PC-3 (cell line): ENCODE measurements at places on chromosomes 16 and 17.

GRCh38 chr16:15808071-15808470, 48.8 kb downstream of the MYH11 start:
- H3K36me3 ChIP-seq, result no peaks in the 10 kb centered on the region
- H3K27me3 ChIP-seq, result no peaks in the 10 kb centered on the region
- H3K27ac ChIP-seq, result no peak overlapping the region
- no peak for DNase-seq
- no peak overlapping the region for H3K4me3 ChIP-seq

GRCh38 chr16:14345512-14346115, 274.5 kb downstream of the MRTFB start:
- H3K4me3 ChIP-seq, result no peak overlapping the region
- H3K4me1 ChIP-seq, result no peaks in the 10 kb centered on the region
- no peak for DNase-seq
- no peaks in the 10 kb centered on the region for H3K27me3 ChIP-seq

- H3K36me3 ChIP-seq, result no peaks in the 10 kb centered on the region
- no peak overlapping the region; the same call in 1 of the 2 replicates for H3K4me3 ChIP-seq
- H3K27me3 ChIP-seq, result no peaks in the 10 kb centered on the region
- H3K4me1 ChIP-seq, result peaks cover 33% of the 10 kb centered on the region
- no peak for DNase-seq
- H3K27ac ChIP-seq, result peak overlapping the region; percentile 64
These were observed 69.0 kb upstream of the BCAR1 start for GRCh38 chr16:75320435-75320834.

GRCh38 chr17:80644536-80644935, 99.9 kb downstream of the RPTOR start:
- H3K36me3 ChIP-seq, result 0 out of 2 replicates have a peak, but pooled peaks cover 6% of the 10 kb centered on the region
- H3K4me1 ChIP-seq, result peaks cover 26% of the 10 kb centered on the region
- no peak overlapping the region for H3K27ac ChIP-seq

- H3K4me3 ChIP-seq, result no peak overlapping the region
- no peak overlapping the region for H3K27ac ChIP-seq
- H3K4me1 ChIP-seq, result no peaks in the 10 kb centered on the region
- no peaks in the 10 kb centered on the region for H3K27me3 ChIP-seq
- no peak for DNase-seq
These were observed 153.4 kb downstream of the TMEM114 start for GRCh38 chr16:8436931-8437330.

- H3K4me3 ChIP-seq, result no peak overlapping the region
- no peak overlapping the region for H3K27ac ChIP-seq
- H3K4me1 ChIP-seq, result peaks cover 5% of the 10 kb centered on the region; the same call in 1 of the 2 replicates
- no peaks in the 10 kb centered on the region for H3K36me3 ChIP-seq
- no peaks in the 10 kb centered on the region for H3K27me3 ChIP-seq
These were observed 73.0 kb downstream of the ABCC6 start for GRCh38 chr16:16150117-16150877.

GRCh38 chr16:1278477-1278876, 22.6 kb downstream of the TPSD1 start:
- no peak overlapping the region for H3K4me3 ChIP-seq
- no peaks in the 10 kb centered on the region for H3K4me1 ChIP-seq
- H3K27me3 ChIP-seq, result no peaks in the 10 kb centered on the region
- no peaks in the 10 kb centered on the region for H3K36me3 ChIP-seq
- H3K27ac ChIP-seq, result no peak overlapping the region

DNA sequence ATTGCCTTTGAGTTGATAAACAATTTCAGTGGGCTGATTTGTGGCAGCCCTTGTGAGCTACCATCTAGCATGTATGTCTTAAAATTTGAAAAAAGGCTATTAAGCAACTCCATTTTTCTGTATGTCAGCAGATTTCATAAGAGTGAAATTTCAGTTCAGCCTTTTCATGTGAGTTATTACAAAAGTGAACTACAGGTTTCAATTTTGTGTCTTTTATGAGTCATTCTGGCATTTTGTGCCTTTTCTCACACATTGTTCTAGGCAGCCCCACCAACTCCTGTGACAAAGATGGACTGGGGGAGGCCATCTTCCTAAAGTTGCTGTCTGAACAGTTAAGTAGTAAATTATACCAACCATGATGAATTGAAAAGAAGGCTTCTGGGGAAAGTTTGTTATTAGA, 52.1 kb downstream of the USP10 start:
- H3K36me3 ChIP-seq, result no peaks in the 10 kb centered on the region
- no peaks in the 10 kb centered on the region for H3K27me3 ChIP-seq
- no peak overlapping the region for H3K4me3 ChIP-seq
- peak; percentile 11 for DNase-seq
- H3K27ac ChIP-seq, result no peak overlapping the region

DNA sequence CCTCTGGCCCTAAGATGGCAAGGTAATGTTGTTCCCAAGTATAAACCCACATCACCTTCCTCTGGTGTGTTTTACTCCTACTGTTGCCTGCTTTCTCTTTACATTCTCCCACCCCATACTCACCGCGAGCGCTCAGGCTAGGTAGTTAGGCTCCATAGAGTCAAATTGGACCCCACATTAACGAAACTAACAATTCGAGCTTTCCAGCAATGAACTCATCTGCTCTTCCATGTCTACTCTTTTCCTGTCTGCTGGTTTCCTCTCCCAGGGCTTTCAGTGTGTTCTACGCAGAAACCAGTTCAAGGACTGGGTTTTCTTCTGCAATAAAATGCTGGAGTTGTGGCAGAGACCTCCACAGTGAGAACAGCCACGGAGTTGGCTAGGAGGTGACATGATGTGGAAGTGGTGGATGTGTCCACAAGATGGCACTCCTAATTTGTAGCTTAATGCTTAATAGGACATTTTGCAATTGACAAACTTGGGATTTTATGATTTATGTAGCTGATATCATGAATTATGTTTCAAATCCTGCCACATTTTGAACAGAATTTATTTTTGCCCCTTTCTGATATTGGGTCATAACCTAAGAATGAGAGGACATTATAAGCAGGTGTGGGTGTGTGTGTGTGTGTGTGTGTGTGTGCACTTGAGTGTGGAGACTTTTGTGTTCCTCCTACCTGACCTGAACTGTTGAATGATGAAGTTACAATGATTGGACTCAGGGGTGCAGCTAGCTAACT, 2.2 kb upstream of the UQCRC2 start:
- peak; percentile 47 for DNase-seq
- no peak overlapping the region for H3K27ac ChIP-seq
- no peaks in the 10 kb centered on the region; the same call in 1 of the 2 replicates for H3K36me3 ChIP-seq

GRCh38 chr17:32298721-32299579, 33.3 kb downstream of the RHBDL3 start:
- no peak overlapping the region for H3K27ac ChIP-seq
- H3K36me3 ChIP-seq, result no peaks in the 10 kb centered on the region
- no peak for DNase-seq
- H3K4me1 ChIP-seq, result no peaks in the 10 kb centered on the region
- H3K27me3 ChIP-seq, result no peaks in the 10 kb centered on the region

GRCh38 chr16:11621920-11622651, 35.4 kb upstream of the LITAF start:
- H3K4me3 ChIP-seq, result no peak overlapping the region
- no peaks in the 10 kb centered on the region for H3K27me3 ChIP-seq
- peaks cover 2% of the 10 kb centered on the region; the same call in 1 of the 2 replicates for H3K4me1 ChIP-seq
- H3K27ac ChIP-seq, result no peak overlapping the region
- no peak for DNase-seq

DNA sequence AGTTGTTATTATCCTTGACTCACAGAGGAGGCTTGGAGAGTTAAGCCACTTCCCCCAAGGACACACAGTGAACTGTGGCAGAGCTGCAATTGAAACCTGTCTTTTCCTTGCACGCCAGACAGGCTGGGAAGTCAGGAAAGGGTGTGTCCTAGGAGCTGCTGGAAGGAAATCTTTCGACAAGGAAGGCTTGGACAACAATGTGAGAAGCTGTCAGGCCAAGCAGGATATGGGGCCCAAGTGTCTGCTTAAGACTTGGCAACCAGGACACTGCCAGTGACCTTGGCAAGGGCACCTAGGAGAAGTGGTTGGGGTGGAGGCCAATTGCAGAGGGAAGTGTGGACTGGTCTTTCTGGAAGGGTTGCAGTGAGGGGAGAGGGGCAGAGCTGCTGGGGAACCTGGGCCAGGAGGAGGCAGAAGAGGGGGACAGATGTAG, 2.1 kb upstream of the CAMKK1 start:
- no peaks in the 10 kb centered on the region for H3K27me3 ChIP-seq
- H3K4me3 ChIP-seq, result no peak overlapping the region
- H3K36me3 ChIP-seq, result no peaks in the 10 kb centered on the region
- DNase-seq, result peak; percentile 59
- H3K4me1 ChIP-seq, result peaks cover 42% of the 10 kb centered on the region
- peak overlapping the region; percentile 49 for H3K27ac ChIP-seq

DNA sequence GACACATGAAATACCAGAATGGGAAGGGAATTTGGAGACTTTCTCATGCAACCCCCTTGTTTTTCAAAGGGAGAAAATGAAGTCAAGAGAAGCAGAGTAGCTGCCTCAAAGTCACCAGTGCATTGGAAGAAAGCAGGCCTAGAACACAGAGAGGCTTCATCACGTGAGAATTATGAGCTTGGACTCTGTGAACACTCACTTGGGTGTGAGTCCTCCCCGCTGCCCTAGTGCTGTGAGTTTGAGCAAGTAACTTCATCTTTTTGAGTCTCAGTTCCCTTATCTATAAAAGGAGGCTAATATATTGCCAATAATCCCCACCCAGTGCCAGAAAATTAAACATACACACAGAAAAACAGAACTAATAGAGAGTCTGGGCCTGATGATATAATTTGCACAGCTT, 315.8 kb downstream of the XYLT1 start:
- H3K4me1 ChIP-seq, result no peaks in the 10 kb centered on the region
- DNase-seq, result no peak

GRCh38 chr16:67965668-67966548, 2.5 kb downstream of the SLC12A4 start:
- no peak overlapping the region for H3K27ac ChIP-seq
- no peaks in the 10 kb centered on the region for H3K27me3 ChIP-seq
- H3K36me3 ChIP-seq, result no peaks in the 10 kb centered on the region; the same call in 1 of the 2 replicates
- no peak overlapping the region; the same call in 1 of the 2 replicates for H3K4me3 ChIP-seq
- H3K4me1 ChIP-seq, result peaks cover 17% of the 10 kb centered on the region

DNA sequence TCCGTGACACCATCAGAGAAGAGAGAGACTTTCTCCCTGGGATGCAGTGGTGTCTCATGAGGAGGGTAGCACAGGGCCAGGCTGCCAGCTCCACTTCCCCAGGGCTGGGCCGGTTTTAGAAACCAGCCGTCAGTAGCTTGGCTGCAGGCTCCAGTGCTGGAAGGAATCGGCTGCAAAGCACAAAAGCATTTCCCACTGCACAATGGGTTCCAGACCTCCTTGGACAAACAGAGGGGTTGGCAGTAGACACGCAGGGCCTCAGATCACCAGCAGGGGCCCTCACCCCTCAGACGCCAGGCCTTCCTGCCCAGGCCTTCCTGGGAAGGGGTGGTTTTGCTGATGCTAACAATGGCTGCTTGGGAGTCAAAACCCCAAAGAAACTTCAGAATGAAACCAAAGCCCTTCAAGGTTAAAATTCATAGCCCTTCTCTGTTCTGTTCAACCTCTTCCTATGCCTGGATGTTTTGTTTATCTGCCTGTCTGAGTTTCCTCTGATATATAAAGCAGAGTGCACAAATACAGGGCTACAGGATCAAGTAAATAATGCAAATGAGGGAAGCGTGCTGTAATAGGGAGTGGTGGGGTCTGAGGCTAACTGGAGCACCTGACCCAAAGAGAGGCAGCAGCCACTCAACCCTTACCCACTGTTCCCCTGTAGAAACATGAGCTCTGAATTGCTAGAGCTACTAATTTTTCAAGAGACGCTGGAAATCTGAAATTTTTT, 26.2 kb downstream of the TEKT5 start:
- H3K4me1 ChIP-seq, result no peaks in the 10 kb centered on the region
- no peaks in the 10 kb centered on the region for H3K36me3 ChIP-seq
- no peak overlapping the region for H3K4me3 ChIP-seq
- peak; percentile 45 for DNase-seq

GRCh38 chr17:3879186-3879585, 13.7 kb downstream of the CAMKK1 start:
- peaks cover under 1% of the 10 kb centered on the region for H3K36me3 ChIP-seq
- H3K4me1 ChIP-seq, result no peaks in the 10 kb centered on the region
- no peak overlapping the region for H3K27ac ChIP-seq
- no peak for DNase-seq
- H3K27me3 ChIP-seq, result no peaks in the 10 kb centered on the region
- no peak overlapping the region for H3K4me3 ChIP-seq

DNA sequence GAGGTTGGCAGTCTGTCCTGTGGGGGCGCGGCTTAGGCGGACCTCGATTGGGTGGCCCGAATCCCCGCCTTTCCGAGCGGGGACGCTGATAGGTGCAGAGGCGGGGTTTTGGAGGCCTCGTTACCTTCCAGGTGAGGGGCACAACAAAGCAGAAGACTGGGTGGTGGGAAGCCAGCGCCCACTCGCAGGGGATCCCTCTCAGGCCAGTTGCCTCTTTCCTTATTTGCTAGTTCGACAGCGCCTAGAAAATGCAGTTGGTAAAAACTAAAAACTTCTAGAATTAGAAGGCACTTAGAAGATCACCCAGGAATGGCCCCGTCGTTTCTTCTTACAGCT, 730 bp downstream of the KAT7 start:
- H3K27ac ChIP-seq, result no peak overlapping the region
- H3K36me3 ChIP-seq, result peaks cover 24% of the 10 kb centered on the region

DNA sequence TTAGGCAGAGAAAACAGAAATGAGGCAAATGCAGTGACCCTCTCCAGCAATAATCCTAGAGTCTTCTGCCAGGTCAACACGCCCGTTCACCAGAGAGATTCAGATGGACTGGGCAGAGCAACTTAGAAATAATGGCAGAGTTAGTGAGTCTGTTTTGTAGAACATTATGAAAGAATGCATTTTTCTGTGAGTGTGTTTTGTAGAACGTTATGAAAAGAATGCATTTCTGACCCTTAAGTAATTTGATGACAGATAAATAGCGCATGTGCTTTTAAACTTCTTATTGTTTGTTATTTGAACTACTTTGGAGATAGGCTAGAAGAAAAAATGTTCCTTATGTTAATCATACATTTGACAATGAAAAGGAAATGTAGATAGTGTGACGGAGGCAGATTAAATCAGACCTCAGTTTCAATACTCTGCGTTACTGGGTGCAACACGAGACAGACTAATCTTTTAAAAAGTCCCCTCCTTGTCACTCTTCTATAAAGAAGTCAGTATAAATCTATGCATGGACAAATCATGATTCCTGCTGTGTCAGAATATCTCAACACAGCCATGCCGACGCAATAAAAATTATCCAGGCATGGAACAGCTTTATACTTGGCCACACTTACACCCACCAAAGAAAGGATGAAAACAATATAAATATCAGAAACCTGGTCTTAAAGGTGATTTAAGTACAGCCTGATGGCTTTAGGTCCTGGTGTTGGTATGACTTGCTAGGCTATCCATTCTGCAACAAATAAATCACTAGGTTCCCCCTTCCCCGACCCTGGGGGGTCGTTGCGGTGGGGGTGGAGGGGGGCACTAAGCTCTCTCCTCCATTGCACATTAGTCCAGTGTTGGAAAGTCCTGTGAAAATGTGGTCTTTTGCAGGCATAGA, 47.8 kb downstream of the MARCHF10 start:
- no peak overlapping the region for H3K27ac ChIP-seq
- no peaks in the 10 kb centered on the region for H3K27me3 ChIP-seq
